ENCODE measurements at places on chromosomes 1 and 21. TPM values are rescaled to one million over a fixed set of nuclear protein-coding genes. Genes with fewer than 3 reads are reported as not detected.

The TMED5 gene
- 53.4 TPM for total RNA-seq

The E2F2 gene
- total RNA-seq, result 1.9 TPM

The CFAP141 gene
- not detected for total RNA-seq

The LINGO4 gene
- total RNA-seq, result not detected

The LCE6A gene
- not detected for total RNA-seq

The RYR2 gene
- not detected for total RNA-seq

The MIXL1 gene
- total RNA-seq, result 0.20 TPM

The CHODL gene
- not detected for total RNA-seq

The CRYZ gene
- 17.0 TPM for total RNA-seq

The ZYG11A gene
- total RNA-seq, result 1.1 TPM

The TDRD10 gene
- 2.6 TPM for total RNA-seq

The THEM5 gene
- not detected for total RNA-seq

The TXLNA gene
- total RNA-seq, result 65.8 TPM

The PRDX1 gene
- 826 TPM for total RNA-seq

The SLC44A3 gene
- 0.15 TPM for total RNA-seq

The IGSF3 gene
- 0.94 TPM for total RNA-seq

The CLCNKB gene
- not detected for total RNA-seq

The TTC22 gene
- total RNA-seq, result not detected

The ITLN1 gene
- not detected for total RNA-seq

The SHE gene
- 39.5 TPM for total RNA-seq

The OR6N1 gene
- total RNA-seq, result not detected

The TRIM45 gene
- 2.1 TPM for total RNA-seq

The C1orf94 gene
- total RNA-seq, result not detected

The AMY1C gene
- total RNA-seq, result not detected

The AMPD1 gene
- total RNA-seq, result not detected

The PCP4 gene
- not detected for total RNA-seq

The KLF17 gene
- total RNA-seq, result not detected

The TARBP1 gene
- total RNA-seq, result 10.9 TPM

The RGS4 gene
- total RNA-seq, result 92.6 TPM

The ALX3 gene
- not detected for total RNA-seq

The PPT1 gene
- total RNA-seq, result 78.4 TPM

The SDHB gene
- 185 TPM for total RNA-seq

The FAM78B gene
- 0.15 TPM for total RNA-seq

The FCAMR gene
- total RNA-seq, result not detected

The PHGDH gene
- 16.6 TPM for total RNA-seq

The ELAPOR1 gene
- total RNA-seq, result 0.67 TPM

The SYNC gene
- 10.6 TPM for total RNA-seq

The ZBTB8A gene
- total RNA-seq, result 3.0 TPM

The VASH2 gene
- total RNA-seq, result under 0.01 TPM

The RAP1GAP gene
- total RNA-seq, result not detected

The PIP5K1A gene
- 37.2 TPM for total RNA-seq
